Posterior vena cava (tissue), 2 donors: ENCODE measurements at places on chromosomes 7 and 10. TPM values are rescaled to one million over a fixed set of nuclear protein-coding genes. Genes with fewer than 3 reads are reported as not detected.

GRCh38 chr10:114703377-114704107, 45.5 kb upstream of the ABLIM1 start:
- DNase-seq: no peak

DNA sequence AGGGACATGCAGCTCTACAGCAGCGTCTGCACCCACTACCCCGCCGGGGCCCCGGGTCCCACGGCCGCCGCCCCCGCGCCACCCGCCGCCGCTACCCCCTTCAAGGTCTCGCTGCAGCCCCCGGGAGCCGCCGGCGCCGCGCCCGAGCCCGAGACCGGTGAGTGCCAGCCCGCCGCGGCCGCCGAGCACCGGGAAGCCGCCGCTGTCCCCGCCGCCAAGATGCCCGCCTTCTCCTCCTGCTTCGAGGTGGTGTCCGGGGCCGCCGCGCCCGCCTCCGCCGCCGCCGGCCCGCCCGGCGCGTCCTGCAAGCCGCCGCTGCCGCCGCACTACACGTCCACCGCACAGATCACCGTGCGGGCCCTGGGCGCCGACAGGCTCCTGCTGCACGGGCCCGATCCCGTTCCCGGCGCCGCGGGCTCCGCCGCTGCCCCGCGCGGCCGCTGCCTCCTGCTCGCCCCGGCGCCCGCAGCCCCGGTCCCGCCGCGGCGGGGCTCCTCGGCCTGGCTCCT, 631 bp downstream of the OTUD1 start:
- peak; percentile 83 for DNase-seq

GRCh38 chr10:123797813-123798212, 93.8 kb downstream of the CPXM2 start:
- no peak for DNase-seq

DNA sequence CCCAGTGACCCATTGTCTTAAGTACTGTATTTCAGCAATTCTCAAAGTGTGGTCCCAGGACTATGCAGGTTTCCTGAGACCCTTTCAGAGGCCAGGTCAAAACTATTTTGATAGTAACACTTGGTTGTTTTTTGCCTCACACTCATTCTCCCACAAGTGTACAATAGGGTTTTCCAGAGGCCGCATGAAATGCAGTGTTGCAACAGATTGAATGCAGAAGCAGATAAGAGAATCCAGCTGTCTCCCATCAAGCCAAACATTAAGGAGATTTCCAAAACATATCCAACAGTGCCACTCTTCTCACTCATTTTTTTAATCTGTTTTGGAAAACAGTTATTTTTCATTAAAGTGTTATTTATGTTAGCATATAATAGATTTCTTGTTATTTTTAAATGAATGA, 20.0 kb downstream of the VKORC1L1 start:
- DNase-seq: no peak

DNA sequence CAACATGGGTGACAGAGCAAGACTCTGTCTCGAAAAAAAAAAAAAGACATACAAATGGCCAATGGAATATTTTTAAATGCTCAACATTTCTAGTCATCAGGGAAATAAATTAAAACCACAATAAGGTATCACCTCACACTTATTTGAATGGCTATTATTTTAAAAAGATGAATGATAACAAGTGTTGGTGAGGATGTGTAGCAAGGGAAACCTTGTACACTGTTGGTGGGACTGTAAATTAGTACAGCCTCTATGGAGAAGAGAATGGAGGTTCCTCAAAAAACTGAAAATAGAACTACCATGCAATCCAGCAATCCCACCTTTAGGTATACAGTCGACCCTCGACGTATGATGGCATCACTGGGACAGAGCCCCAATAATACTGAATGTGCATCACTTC, 65.4 kb upstream of the DIP2C start:
- no peak for DNase-seq

The UNCX gene
- not detected for total RNA-seq

DNA sequence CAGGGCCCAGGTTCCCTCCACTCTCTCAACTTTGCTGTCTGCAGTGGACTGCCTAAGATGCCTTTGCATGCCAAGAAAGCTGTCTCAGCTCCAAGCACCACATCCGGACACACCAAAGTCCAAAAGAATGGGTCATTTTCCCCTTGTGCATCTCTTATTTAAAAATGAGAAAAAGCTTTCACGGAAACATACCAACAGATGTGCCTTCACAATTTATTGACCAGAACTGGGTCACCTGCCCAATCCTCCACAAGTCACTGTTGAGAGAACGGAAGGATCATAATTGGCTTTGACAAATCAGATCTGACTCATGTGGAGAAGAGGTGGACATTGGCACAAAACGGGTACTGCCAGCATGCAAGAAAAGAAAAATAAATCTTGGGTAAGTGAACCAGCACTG, 258.3 kb downstream of the SNX13 start:
- no peak for DNase-seq
